Placental pericyte (primary cell): ENCODE measurements at places on chromosomes 6 and 20. TPM values are rescaled to one million over a fixed set of nuclear protein-coding genes. Genes with fewer than 3 reads are reported as not detected.

The ZSCAN26 gene
- total RNA-seq, result 8.8 and 10.9 TPM in 2 replicates

The DDX43 gene
- total RNA-seq, result 4.2 and 14.4 TPM in 2 replicates

The TFAP2D gene
- total RNA-seq, result not detected in 2 replicates

The USP49 gene
- 2.0 and 2.8 TPM in 2 replicates for total RNA-seq

The HLA-DRB5 gene
- total RNA-seq, result 0.14 TPM in 1 of 2 replicates, not detected in the other

The ESR1 gene
- under 0.01 and 1.0 TPM in 2 replicates for total RNA-seq

The DPPA5 gene
- total RNA-seq, result not detected in 2 replicates

The RIPPLY2 gene
- not detected in 2 replicates for total RNA-seq

The HLA-DQA1 gene
- 0.43 TPM in 1 of 2 replicates, not detected in the other for total RNA-seq

The UNC5CL gene
- not detected in 2 replicates for total RNA-seq

The LRRC1 gene
- total RNA-seq, result 9.2 and 16.9 TPM in 2 replicates

The OOEP gene
- 0.72 and 0.88 TPM in 2 replicates for total RNA-seq

The SNAI1 gene
- total RNA-seq, result 1.1 and 2.1 TPM in 2 replicates

The TRIM31 gene
- not detected in 2 replicates for total RNA-seq

The SLC22A3 gene
- total RNA-seq, result 7.3 and 19.3 TPM in 2 replicates

The FAM110A gene
- 1.5 and 7.2 TPM in 2 replicates for total RNA-seq

The KCNK16 gene
- not detected in 2 replicates for total RNA-seq

The NKX2-2 gene
- total RNA-seq, result not detected in 2 replicates

The SLC17A3 gene
- total RNA-seq, result not detected in 2 replicates

The MYLK4 gene
- 0.43 and 0.44 TPM in 2 replicates for total RNA-seq

The PGC gene
- not detected in 2 replicates for total RNA-seq
